H1 (cell line): ENCODE measurements at places on chromosomes 3 and 15. TPM values are rescaled to one million over a fixed set of nuclear protein-coding genes. Genes with fewer than 3 reads are reported as not detected.

The WDR72 gene
- total RNA-seq = 1.9 and 2.1 TPM in 2 replicates

The PLA1A gene
- not detected in 2 replicates for total RNA-seq

The MKRN2OS gene
- 0.41 TPM in 1 of 2 replicates, not detected in the other for total RNA-seq

The FETUB gene
- total RNA-seq = not detected in 2 replicates

- no peak overlapping the region for H3K4me3 ChIP-seq
- H3K27me3 ChIP-seq = peaks cover 2% of the 10 kb centered on the region; the same call in 1 of the 2 replicates
- no peak for DNase-seq
- H3K27ac ChIP-seq = no peak overlapping the region
- 0 out of 2 replicates have a peak, but pooled peaks cover 4% of the 10 kb centered on the region for H3K4me1 ChIP-seq
Measured at GRCh38 chr3:140198242-140198641, 263.3 kb downstream of the CLSTN2 start.

DNA sequence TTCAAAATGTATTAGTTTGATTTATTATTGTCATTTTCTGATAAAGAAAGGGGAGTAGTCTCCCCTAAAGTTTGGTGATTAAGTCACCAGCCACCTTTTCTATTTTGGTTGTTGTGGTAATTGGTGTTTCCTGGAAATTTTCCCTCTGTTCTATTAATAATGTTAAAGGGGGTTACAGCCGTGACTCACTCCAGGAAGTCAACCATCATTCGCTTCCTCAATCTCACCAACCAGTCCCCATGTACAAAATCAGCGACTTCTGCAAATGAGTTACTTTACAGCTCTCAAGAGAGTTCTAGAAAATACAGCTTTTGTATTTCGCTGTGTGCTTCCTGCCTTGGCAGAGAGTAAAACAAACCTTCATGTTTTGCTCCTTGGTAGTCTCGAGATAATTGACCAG is 285.1 kb downstream of the LPP start:
- H3K4me3 ChIP-seq = no peak overlapping the region
- no peaks in the 10 kb centered on the region for H3K27me3 ChIP-seq
- no peak overlapping the region for H3K27ac ChIP-seq

GRCh38 chr15:52866698-52867097 is 76.6 kb upstream of the ONECUT1 start:
- no peaks in the 10 kb centered on the region for H3K36me3 ChIP-seq
- DNase-seq = no peak
- H3K4me3 ChIP-seq = no peak overlapping the region
- peaks cover 2% of the 10 kb centered on the region; the same call in 1 of the 2 replicates for H3K4me1 ChIP-seq

- no peak overlapping the region for H3K27ac ChIP-seq
- H3K4me1 ChIP-seq = peaks cover 3% of the 10 kb centered on the region; the same call in 1 of the 2 replicates
- no peaks in the 10 kb centered on the region for H3K27me3 ChIP-seq
- DNase-seq = no peak
Measured at GRCh38 chr3:163924600-163924999, 1153.7 kb downstream of the SI start.

GRCh38 chr3:126213379-126214028 is 33.1 kb upstream of the ALDH1L1 start:
- H3K4me3 ChIP-seq = peak overlapping the region; percentile 57
- no peak for DNase-seq
- peaks cover 7% of the 10 kb centered on the region for H3K4me1 ChIP-seq
- H3K36me3 ChIP-seq = no peaks in the 10 kb centered on the region

- no peak overlapping the region for H3K27ac ChIP-seq
- H3K27me3 ChIP-seq = no peaks in the 10 kb centered on the region
- H3K4me1 ChIP-seq = no peaks in the 10 kb centered on the region
- no peak overlapping the region for H3K4me3 ChIP-seq
- no peaks in the 10 kb centered on the region for H3K36me3 ChIP-seq
Measured at GRCh38 chr3:80889535-80889934, 871.9 kb downstream of the GBE1 start.

- no peaks in the 10 kb centered on the region for H3K36me3 ChIP-seq
- DNase-seq = peak; percentile 21
- H3K27me3 ChIP-seq = no peaks in the 10 kb centered on the region
- peaks cover 4% of the 10 kb centered on the region for H3K4me1 ChIP-seq
- H3K27ac ChIP-seq = no peak overlapping the region
Measured at GRCh38 chr15:61118885-61119284, 110.2 kb downstream of the RORA start.

GRCh38 chr15:68389936-68390817 is 41.8 kb downstream of the ITGA11 start:
- no peak overlapping the region for H3K27ac ChIP-seq
- no peak overlapping the region for H3K4me3 ChIP-seq
- H3K27me3 ChIP-seq = no peaks in the 10 kb centered on the region
- H3K36me3 ChIP-seq = no peaks in the 10 kb centered on the region
- DNase-seq = no peak
